ENCODE measurements at places on chromosomes 6 and 20.

- no peak for DNase-seq
Observed at GRCh38 chr6:78482801-78483552, 384.4 kb upstream of the IRAK1BP1 start.

DNA sequence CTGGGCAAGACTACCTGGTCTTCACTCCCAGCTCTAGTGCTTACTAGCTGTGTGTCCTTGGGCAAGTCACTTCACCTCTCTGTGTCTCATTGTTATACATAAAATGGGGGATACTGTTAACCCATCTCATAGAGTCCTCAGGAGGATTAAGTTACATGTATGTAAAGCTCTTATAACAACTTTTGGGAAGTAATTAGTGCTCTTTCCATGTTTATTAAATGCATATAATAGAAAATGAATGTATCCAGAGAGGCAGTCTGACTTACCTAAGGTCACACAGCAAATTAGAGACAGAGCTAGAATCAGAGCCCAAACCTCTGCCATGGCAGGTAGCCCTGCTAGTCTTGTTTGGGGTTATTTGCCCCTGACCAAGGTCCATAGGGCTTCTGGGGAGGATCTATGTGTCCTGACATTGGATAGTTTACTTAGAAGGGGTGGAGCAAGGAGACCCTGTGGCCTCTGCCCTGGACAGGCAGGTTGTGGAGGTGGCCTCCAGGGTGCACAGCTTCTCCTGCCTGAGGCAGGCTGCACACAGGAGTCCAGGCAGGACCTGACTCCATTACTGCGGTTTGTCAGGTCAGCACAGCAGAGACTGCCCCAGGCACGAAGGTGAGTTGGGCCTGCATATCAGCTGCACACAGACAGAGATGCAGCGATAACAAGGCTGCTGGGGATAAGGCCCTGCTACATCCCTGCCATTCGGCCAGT is 8.4 kb upstream of the MAPK13 start:
- no peak for DNase-seq

DNA sequence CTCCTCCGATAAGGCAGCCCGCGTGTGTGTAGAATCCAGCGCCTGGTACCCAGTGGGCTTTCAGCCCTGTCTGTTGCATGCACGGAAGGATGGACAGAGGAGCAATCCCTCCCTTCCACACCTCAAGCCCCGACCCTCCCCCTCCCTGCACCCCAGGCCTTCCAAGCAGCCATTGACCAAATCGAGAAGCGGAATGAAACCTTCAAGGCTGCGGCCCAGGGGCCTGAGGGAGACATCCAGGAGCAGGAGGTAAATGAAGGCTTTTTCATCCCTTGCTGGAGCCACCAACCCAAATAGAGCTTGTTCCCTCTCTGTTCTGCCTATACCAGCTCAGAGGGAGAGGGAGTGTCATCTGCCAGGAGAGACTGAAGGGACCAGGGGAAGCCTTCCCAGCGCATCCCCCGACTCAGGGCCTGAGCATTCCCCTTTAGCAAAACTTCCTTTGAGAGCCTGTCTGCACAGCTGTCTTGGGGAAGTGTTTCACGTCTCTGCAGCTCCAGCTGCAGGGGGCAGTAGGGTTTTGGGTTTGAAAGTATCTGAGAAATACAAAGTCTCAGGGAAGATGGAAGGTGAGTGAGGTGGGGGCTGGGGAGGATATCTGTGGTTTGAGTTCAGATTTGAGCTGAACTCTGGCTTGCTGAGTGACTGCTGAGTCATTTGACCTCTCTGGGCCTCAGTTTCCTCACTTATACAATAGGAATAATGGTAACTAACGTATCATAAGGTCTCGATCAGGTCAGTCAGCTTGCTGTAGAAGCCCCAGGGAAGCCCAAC is 16.1 kb downstream of the FGD2 start:
- DNase-seq = no peak

GRCh38 chr6:2839195-2839981 is 2.3 kb downstream of the SERPINB1 start:
- DNase-seq = no peak

GRCh38 chr6:42281570-42281969 is 63.9 kb upstream of the MRPS10 start:
- no peak for DNase-seq

- DNase-seq = no peak
Observed at GRCh38 chr6:17703256-17703694, 3.5 kb downstream of the NUP153 start.

DNA sequence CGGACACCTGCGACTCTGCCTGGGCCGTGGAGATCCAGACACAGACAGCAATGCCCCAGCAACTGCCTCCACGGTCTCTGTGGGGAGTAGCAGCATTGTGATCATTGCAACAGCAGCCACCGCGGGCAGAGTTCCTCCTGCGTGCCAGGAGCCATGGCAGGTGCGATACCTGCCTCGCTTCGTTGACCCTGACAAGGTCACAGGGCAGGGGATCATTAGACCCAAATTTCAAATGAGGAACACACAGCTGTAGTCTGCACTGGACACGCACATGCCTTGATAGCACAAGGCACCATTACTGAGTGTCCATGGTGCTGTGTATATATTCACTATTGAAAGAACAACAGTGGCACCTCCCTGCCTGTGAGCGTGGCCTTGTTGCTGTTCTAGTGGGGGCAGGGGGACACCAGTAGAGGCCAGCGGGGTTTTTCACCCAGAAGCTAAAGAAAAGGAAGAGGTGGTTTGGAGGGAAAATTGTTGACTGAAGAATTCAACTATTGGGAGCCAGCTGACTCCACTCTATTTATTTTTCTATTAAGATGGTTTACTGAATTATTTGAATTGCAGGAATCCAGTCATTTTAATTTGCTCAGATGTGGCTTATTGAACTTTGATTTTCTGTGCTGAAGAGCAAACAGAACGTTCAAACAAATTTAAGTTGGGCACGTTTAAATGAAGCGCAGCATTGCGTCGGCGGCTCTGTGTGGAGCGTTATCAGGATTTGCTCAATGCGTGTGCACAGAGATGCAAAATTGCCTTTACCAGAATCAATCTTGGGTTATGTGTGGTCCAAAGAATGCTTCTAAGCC is 60.2 kb upstream of the RPS6KA2 start:
- DNase-seq = no peak

GRCh38 chr6:95294043-95294442 is 283.3 kb upstream of the MANEA start:
- DNase-seq = no peak

DNA sequence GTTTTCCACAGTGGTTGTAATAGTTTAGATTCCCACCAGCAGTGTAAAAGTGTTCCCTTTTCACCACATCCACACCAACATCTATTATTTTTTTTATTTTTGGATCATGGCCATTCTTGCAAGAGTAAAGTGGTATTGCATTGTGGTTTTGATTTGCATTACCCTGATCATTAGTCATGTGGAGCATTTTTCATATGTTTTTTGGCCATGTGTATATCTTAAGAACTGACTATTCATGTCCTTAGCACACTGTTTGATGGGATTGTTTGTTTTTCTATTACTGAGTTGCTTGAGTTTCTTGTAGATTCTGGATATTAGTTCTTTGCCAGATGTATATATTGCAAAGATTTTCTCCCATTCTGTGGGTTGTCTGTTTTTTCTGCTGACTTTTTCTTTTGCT is 820.1 kb downstream of the TENT5A start:
- DNase-seq = no peak

DNA sequence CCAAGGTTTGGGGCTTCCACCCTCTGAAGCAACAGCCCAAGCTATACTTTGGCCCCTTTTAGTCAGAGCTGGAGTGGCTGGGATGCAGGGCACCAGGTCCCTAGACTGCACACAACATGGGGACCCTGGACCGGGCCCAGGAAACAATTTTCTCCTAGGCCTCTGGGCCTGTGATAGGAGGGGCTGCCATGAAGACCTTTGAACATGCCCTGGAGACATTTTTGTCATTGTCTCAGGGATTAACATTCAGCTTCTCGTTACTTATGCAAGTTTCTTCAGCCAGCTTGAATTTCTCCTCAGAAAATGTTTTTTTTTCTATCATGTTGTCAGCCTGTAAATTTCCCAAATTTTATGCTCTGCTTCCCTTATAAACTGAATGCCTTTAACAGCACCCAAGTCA is 82.3 kb downstream of the LRRC1 start:
- no peak for DNase-seq

- DNase-seq = peak; percentile 15
Observed at GRCh38 chr6:137095651-137096238, 51.0 kb upstream of the IL20RA start.

DNA sequence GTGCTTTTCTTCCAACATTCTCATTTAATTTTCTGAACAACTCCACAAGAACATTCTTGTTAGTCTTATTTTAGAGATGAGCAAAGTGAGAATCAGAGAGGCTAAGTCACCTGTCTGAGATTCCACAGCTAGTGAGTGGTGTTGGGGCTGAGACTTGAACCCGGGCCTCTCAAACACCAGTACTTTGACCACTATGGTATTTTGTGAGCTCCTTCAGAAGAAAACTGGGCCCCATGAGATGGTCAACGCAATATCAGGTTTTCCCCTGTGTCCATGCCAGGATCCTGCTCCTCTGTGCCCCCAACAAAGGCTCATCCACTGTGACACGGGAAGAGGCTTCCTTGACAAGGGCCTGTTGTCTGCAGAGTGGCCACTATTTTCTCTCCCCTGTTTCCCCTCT is 51.9 kb downstream of the MAFB start:
- no peak for DNase-seq

GRCh38 chr6:45921691-45922281 is 93.9 kb downstream of the CLIC5 start:
- DNase-seq = no peak

DNA sequence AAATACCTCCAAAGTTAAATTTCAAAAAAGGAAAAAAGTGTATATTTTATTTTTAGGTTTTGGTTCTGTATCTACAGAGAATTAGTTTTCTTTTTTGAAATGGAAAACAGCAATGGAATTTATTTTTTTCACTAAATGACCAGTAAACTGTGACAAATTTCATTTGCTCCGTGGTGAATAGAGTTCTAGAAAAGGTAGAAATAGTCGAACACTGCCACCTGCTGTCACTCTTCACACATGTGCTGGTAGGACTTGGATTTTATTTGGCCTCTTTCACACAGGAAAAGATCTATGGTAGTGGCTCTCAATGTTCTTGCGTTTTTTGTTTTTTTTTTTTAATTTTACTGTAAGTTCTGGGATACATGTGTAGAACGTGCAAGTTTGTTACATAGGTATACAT is 312.5 kb downstream of the EYA4 start:
- peak; percentile 59 for DNase-seq

- no peak for DNase-seq
Observed at GRCh38 chr6:30769853-30770524, 25.6 kb upstream of the IER3 start.

DNA sequence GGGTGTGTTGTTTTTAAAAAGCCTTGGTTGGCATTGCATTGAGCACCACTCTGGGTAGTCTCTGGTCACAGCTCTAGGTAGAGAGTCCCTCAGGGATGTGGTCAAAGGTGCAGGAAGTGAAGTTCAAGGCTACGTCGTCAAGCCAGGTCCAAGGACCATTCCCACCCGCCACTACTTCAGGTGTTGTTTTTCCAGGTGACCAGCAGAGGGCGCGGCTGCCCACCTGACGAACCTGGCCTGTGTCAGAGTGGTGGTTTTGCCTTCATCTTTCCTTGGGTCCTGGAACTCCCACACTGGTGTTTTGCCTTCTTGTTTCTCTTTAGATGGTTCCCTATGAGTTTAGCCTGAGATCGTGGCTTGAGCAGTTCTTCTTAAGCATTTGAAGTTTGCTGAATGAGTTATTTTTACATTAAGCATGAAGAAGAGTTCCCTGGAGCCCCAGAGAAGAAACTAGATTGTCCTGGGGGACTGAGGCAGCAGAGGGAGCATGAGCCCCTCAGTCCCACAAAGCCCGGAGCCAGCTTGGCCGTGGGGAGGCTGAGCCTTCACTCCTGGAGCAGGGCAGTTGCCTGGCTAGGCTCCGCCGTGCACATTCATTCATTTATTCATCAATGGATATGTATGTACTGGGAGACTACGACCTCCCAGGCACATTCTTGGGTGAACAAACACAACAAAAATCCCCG is 5.6 kb upstream of the PHACTR3 start:
- no peak for DNase-seq

GRCh38 chr6:22221211-22221610 is 75.6 kb downstream of the PRL start:
- no peak for DNase-seq

GRCh38 chr6:44271406-44271723 is 1.1 kb downstream of the TMEM151B start:
- DNase-seq = no peak

DNA sequence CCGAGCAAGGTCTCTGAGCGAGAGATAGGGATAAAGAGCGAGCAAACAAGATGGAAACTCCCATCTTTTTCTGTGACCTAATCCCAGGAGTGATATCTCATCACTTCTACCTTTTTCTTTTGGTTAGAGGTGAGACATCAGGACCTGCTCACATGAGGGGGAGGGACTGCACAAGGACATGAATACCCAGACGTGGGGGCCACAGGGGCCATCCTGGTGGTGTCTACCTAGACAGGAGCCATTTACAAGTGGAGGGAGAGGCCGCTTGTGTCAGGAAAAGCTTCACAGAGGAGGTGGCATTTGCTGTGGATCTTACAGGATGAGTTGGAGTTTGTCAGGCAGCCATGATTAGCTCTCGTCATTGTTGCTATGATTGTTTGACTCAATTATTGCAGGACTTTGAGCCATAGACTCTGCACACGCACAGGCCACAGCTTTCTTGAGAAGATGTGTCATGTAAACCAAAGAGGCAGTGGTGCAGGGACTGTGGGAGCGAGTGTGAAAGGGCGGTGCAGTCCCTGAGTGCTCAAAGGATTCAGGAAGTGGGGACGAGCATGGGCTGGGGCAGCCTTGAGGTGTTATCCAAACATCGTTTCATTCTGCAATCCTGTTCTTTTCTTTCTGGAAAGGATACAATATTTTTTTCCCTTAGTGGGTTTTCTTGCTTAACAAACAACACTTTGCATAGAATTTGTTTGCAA is 7.7 kb downstream of the NPEPL1 start:
- no peak for DNase-seq

GRCh38 chr20:38747495-38748096 is 664 bp upstream of the ACTR5 start:
- no peak for DNase-seq

DNA sequence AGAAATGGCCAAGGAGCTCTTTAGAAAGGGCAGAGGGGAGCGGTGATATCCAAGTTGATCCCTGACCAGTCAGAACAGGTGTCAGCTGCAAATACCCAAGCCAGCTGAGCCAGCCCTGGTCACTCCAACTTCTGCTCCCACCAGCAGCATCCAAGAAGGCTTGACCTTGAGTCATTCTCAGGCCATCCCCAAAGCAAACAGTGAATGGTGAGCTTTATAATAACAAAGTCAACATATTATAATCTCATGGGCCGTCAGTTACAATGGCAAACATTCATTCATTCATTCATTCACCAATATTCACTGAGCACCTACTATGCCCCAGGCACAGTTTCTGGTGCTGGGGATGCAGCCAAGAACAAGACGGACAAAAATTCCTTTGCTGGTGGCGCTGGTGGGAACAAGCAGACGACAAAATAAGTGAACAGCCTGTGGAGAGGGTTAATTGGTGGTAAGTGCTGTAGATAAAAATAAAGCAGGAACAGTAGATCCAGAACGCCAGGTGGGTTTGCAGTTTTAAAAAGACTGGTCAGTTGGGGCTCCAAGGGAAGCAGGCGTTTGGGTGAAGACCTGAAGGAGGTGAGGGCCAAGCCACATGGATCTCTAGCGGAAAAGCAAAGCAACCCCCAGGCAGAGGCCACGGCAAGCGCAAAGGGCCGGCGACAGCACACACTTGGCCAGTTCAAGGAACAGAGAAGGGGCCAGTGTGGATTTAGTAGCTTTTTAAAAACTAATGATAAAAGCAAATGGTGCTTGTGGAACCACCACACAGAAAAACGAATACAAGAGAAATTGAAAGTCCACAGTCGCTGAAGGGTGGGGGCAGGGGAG is 131.8 kb upstream of the PTPN1 start:
- DNase-seq = no peak

- no peak for DNase-seq
Observed at GRCh38 chr6:44701038-44701636, 313.6 kb downstream of the CDC5L start.
